Ascending aorta (tissue), 2 donors: ENCODE measurements at places on chromosomes 7 and 10.

GRCh38 chr10:89151857-89152256, 55.3 kb downstream of the CH25H start:
- no peaks in the 10 kb centered on the region for H3K4me1 ChIP-seq
- no peak for DNase-seq
- H3K4me3 ChIP-seq, result no peak overlapping the region

DNA sequence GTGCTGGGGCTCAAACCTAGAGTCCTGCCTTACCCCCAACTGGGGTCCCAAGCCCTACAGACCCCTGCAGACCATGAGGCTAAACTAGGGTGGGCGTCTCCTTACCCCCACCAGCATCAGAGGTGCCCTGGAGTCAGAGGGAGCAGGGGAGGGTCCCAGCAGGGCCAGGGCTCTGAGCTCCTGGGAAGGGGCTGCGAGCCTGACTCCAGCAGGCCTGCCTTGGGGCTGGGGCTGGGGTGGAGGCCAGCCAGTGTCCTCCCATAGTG, 1.3 kb downstream of the SNCG start:
- H3K27ac ChIP-seq, result peak overlapping the region; percentile 95
- DNase-seq, result no peak
- H3K36me3 ChIP-seq, result no peaks in the 10 kb centered on the region
- H3K4me3 ChIP-seq, result peak overlapping the region; percentile 42
- H3K4me1 ChIP-seq, result peaks cover 64% of the 10 kb centered on the region

DNA sequence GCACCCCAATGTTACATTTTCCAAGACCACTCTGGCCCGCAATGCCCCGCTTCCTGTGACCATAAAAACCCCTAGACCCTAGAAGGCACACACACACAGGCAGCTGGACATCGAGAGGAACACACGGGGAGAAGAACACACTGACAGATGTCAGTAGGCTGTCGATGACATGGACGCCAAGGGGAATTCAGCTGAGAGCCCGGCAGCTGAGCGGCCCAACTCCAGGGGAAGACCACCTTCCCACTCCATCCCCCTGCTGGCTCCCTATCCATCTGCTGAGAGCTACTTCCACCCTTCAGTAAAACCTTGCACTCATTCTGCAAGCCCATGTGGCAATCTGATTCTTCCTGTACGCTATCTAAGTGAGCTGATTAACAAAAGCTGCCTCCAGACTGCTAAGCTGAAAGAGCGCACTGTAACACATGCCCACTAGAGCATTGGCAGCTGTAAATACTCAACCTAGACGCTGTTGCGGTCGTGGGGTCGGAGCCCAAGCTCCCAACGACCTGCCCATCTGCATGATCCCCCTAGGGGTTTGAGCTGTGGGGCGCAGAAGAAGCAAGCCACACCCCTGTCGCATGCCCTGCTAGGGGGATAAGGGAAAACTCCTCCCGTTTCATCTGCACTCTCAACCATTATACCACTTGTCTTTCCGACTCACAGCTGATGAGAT, 843.6 kb upstream of the POT1 start:
- H3K4me1 ChIP-seq, result no peaks in the 10 kb centered on the region
- no peak for DNase-seq
- H3K27me3 ChIP-seq, result no peaks in the 10 kb centered on the region

DNA sequence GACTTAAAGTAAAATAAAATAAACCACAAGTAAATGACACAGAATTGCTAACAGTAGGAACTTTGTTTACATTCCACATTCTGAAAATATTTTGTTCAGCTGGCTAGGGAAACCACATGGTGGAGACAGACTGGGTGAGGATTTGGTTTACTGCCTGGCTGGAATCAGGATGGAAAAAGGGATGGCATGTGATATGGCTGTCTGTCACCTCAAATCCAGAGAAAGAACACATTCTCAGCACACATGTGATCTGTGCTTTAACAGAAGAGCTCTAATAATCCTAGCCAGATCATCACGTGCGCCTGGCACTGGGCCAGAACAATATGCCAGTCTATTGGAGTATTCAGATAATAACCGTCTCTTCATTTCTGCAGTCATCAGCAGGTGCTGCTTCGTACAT, 90.9 kb upstream of the PIP4K2A start:
- no peaks in the 10 kb centered on the region for H3K27me3 ChIP-seq
- no peak overlapping the region for H3K4me3 ChIP-seq
- peaks cover 8% of the 10 kb centered on the region for H3K4me1 ChIP-seq
- H3K36me3 ChIP-seq, result no peaks in the 10 kb centered on the region
- DNase-seq, result no peak
